ENCODE measurements at places on chromosomes 3 and 15.

GRCh38 chr3:108391917-108392593, 95.7 kb downstream of the HHLA2 start:
- DNase-seq: no peak

DNA sequence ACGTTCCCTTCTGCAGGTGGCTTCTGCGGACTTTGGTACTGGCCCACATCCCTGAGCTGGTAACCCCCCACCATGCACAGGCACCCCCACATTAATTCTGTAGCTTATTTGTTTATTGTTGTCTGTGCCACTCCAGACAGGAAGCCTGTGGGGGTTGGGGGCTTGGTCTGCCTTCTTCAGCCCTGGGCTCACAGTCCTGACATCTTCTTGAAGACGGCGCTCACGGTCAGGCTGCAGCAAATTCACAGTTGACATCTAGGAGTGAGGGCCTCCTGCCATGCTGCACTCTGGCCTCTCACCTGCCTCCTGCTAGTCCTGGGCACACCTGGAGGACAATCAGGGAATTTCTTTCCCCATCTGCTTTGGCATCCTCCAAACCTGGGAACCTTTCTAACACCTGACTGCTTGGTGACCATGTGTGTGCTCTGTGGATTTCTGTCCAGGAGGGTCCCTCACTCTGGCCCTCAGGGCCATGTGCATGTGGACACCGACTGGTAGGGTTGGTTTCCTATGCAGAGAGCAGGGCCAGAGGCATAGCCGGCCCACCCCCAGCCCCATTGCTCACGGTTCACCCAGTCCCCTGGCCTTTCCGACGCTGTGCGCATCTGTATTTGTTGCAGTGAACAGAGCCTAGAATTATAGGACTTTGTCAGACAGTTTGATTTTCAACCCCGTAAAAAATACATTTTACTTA, 68.8 kb downstream of the APBA2 start:
- no peak for DNase-seq

- no peak for DNase-seq
Measured at GRCh38 chr3:141362736-141363135, 5.6 kb upstream of the ZBTB38 start.

GRCh38 chr3:80331494-80332170, 563.8 kb upstream of the ROBO1 start:
- no peak for DNase-seq

- no peak for DNase-seq
Measured at GRCh38 chr3:17302774-17303173, 418.0 kb downstream of the PLCL2 start.

DNA sequence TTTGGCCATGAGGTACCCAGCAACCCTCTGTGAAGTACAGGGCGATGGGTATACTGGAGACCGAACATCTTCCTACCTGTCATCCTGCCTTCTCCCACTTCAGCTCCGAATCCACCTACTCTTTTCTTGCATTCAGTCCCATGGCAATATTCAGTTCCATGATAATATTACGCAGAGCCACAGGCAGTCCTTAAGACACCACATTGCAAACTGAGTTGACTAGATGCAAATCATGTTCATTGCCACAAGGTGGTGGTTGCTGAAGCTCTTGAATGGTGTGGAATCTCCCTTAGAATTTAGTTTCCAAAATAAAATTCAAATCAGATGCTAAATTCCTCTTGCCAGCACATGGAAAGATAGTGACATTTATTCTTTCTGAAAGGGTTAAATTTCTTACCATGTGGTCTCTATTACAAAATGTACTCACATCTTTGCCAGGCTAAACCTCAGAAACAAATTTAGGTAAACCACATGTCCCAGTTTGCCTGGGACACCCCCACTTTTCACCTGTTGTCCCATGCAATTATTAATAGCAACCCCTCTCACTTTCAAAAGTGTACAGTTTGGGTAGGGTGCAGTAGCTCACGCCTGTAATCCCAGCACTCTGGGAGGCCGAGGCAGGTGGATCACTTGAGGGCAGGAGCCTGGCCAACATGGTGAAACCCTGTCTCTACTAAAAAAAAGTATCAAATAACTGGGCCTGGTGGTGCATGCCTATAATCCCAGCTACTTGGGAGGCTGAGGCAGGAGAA, 1.7 kb upstream of the NME9 start:
- no peak for DNase-seq

GRCh38 chr3:106707347-106707746, 669.9 kb upstream of the CCDC54 start:
- DNase-seq: no peak

DNA sequence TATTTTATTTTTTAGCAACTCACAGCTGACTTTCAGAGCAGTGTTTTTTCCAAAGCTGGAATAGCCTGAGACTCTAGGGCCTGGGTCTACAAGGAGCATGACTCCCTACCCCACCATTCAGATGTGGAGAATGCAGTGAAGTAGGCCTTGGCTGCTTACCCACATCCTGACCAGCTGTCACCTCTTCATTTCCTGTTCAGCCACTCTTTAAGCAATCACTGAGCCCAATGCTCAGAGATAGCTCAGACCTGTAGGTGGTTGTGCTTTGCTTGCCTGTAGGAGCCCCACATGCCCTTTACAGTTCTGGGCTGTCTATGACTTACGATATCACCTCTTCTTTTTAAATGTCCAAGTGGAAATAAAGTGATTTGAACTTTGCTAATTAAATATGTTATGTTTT, 148.1 kb downstream of the NEK11 start:
- DNase-seq: no peak

- DNase-seq: no peak
Measured at GRCh38 chr3:49906073-49906743, 2.5 kb upstream of the MST1R start.

- DNase-seq: no peak
Measured at GRCh38 chr3:129476586-129476985, 36.6 kb downstream of the IFT122 start.

- no peak for DNase-seq
Measured at GRCh38 chr15:20294651-20295237, 246.9 kb downstream of the GOLGA6L6 start.

All from right renal pelvis (tissue), 4 donors.